Smooth muscle cell of the brain vasculature (primary cell): ENCODE measurements at places on chromosomes 13 and 19.
A peak's percentile ranks its signal among the peaks of the same experiment; 100 is the strongest.

DNA sequence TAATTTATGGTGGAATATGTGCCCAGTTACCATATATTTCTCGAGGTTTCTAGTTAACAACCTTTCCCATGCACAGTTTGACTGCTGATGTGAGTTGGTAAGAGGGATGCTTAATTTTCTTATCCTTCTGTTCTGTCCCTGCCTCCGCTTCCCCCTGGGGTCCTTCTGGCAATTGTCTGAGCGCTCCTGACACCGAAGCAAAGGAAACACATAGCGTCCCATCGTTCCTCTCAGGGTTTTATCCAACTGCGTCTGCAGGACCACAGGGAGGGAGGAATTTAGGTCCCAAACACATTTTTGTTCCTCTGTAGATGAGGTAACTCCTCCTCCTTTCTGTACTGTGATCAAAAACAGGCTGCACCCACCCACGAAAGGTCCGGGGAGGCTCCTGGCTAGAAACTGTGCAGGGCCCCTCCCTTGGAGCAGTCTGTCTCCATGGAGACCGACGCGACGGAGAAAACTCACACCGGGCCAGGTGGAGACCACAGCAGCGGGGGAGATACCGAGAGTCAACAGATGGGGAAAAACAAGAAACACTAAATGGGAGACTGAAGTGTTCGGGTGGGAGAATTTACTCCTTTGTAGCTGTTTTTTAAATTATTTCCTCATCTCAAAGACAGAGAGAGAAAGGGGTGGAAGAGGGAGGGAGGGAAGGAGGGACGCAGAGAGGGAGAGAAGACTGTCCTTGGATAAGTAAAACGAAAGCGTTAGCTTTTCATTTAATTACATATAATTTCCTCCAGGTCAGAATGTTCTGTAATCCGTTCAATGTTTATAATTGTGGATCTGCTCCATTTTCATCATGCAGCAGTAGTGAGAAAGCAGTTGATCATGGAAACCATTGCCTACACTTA, 191.8 kb upstream of the NBEA start:
- no peak for DNase-seq

DNA sequence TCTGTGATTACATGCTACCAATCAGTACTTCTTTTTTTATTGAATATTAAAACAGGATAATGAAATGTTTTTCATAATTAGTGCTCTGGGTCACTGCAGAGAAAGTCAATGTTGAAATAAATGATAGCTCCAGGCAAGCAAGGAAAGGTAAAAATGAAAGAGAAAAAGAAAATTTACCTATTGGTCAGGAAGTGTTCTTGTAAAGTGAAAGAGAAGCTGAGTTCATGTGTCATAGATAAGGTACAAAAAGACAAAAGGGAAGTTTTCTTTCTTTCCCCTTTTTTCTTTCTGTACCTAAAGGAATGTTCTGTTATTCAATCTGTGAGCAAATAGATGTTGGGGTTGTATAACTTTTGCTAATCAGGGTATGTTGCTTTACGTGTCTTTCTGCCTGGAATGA, 197.0 kb downstream of the PCDH9 start:
- DNase-seq = no peak

GRCh38 chr13:98961503-98962105, 16.3 kb downstream of the DOCK9 start:
- DNase-seq = no peak

GRCh38 chr19:33998739-33999345, 173.5 kb upstream of the LSM14A start:
- no peak for DNase-seq

DNA sequence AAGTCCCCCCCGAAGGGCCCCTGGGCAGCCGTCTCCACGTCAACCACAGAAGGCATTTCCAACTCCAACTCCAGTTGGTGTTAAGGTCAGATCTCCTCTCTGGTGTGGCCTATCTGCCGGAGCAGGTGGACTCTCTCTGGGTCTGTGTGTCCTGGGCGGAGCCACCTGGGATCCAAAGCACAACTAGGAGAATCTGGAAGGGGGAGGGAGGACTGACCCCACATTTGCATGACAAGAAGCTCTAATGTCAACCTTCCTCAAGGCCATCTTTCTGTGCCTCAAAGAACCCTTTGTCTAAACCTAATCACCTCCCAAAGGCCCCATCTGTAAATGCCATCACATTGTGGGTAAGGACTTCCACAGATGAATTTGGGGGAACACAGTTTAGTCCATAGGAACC, 381.5 kb downstream of the UQCRFS1 start:
- DNase-seq = no peak

GRCh38 chr19:57934820-57935665, at the start of gene ZNF418:
Gene ZNF418, minus strand, starts transcription at chr19:57935402. Its CDS starts 1,580 bp downstream, at chr19:57933822.
- DNase-seq = peak; percentile 53

GRCh38 chr19:4911786-4912672, 2.7 kb downstream of the UHRF1 start:
- DNase-seq = peak; percentile 94

GRCh38 chr13:99941086-99941485, 30.5 kb downstream of the ZIC5 start:
- DNase-seq = no peak

DNA sequence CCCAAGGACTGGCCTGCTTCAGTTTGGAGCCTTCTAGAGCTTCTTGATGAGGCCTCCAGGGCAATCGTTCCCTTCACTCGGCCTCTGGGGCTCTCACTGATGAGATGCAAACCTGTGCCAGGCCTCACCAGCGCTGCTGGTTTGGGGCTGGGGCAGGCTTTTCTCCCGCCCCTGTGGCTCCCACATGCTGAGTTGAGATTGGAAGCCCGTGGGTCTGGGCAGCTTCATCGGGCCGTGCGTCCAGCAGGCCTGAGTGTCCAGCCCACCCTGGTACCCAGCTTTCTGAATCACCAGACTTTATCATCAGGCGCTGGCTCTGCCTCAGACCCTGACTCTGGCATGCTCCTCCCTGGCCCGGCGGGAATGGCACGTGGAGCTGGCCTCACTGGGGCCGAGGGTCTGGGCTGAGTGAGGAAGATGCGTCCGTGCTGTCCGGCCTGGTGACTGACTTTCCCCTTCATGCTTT, 4.3 kb downstream of the CALM3 start:
- no peak for DNase-seq

GRCh38 chr13:110249326-110249725, 57.6 kb downstream of the COL4A1 start:
- no peak for DNase-seq
